Activated effector memory CD4-positive, alpha-beta T cell treated with anti-CD3 and anti-CD28 coated beads, Interleukin-2, amount 50 U/mL, for 16 hours (primary cell): ENCODE measurements at places on chromosomes 2 and 18.
A peak's percentile ranks its signal among the peaks of the same experiment; 100 is the strongest.

DNA sequence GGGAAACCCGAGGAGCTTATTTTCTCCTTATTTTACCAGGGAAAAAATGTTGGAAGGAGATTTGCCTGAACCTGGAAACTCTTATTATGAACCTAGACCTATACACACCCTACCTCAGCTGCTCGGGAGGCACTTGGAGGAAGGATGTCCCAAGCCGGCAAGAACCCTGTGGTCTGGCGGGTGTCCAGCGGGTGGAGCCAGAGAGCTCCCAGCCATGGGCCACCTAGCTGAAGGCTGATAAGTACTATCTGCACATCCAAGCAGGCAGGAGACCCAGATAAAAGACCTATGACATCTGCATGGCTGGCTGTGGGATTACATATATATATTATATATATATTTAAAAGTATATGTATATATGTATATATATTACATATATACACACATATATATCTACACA, 1.1 kb upstream of the SLC14A1 start:
- DNase-seq = peak; percentile 86

- peak; percentile 51 for DNase-seq
Observed at GRCh38 chr2:217948351-217948791, 54.4 kb downstream of the TNS1 start.

DNA sequence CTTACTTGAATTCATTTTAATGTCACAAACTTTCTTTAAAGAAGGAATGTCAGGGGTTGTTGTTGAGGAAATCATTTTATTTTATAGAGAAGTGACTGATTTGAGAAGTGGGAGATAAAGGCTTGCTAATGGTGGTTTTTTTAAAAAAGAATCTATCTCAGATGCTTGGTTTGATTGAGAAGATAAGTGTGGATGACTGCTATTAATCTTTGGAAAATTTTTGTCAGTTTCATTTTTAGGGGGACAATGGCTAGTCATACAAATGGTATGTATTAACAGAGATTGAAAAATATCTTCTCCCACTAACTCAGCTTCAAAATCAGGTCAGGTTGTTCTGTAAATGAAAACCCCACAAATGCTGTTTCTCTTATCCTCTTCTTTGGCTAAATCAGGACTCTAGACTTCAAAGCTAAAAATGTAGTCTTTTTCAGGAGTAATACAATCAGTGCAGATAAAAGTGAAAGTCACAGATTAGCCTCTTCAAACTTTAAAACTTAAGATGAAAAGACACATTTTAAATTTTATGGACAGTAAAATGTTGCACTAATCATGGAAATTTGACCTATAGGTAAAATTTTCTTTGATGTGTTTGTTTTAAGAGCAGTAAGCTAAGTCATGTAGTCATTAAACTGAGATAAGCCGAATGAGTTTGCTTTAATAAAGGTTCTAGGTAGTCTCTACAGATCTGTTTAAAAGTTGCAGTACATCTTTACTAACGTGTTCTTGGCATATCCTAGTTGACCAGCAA, 674.2 kb upstream of the VRK2 start:
- no peak for DNase-seq

DNA sequence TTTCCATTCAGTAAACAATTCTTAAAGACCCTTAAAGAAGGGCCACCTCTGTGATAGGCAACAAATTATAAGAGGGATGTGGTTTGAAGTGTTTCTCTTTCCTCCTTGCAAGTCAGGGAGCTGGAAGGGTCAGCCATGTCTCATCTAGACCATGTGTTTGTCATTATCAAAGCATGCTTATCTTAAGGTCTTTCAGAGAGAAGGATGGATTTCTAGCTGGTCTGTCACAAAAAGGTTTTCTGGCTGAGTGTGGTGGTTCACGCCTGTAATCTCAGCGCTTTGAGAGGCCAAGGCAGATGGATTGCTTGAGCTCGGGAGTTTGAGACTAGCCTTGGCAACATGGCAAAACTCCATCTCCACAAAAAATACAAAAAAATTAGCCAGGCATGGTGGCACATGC, 59.2 kb upstream of the PEX13 start:
- no peak for DNase-seq

GRCh38 chr2:98487806-98488189, 43.1 kb downstream of the INPP4A start:
- DNase-seq = peak; percentile 78
